Stimulated activated CD8-positive, alpha-beta memory T cell treated with anti-CD3 and anti-CD28 coated beads, Interleukin-7, amount 100 ng/mL, for 1 hour (primary cell): ENCODE measurements at places on chromosomes 5 and 9.

GRCh38 chr5:150780187-150780692 lies 1.7 kb downstream of the SMIM3 start:
- DNase-seq = no peak

GRCh38 chr5:171575386-171575785 lies 155.9 kb downstream of the FGF18 start:
- no peak for DNase-seq

GRCh38 chr5:169719360-169720314 lies 82.6 kb downstream of the DOCK2 start:
- DNase-seq = no peak

- DNase-seq = no peak
Observed at GRCh38 chr5:132023258-132024116, 12.0 kb upstream of the ACSL6 start.

- DNase-seq = no peak
Observed at GRCh38 chr5:67334373-67334772, 137.8 kb upstream of the CD180 start.
